ENCODE measurements at places on chromosomes 5 and 9.
A peak's percentile ranks its signal among the peaks of the same experiment; 100 is the strongest.

GRCh38 chr5:69492391-69492922 is at the start of gene OCLN:
Gene OCLN (plus strand): TSS chr5:69492790. CDS start chr5:69504245, 11,455 bp downstream.
- peak; percentile 85 for DNase-seq

- DNase-seq: no peak
Observed at GRCh38 chr5:115501464-115502210, 42.9 kb downstream of the FEM1C start.

DNA sequence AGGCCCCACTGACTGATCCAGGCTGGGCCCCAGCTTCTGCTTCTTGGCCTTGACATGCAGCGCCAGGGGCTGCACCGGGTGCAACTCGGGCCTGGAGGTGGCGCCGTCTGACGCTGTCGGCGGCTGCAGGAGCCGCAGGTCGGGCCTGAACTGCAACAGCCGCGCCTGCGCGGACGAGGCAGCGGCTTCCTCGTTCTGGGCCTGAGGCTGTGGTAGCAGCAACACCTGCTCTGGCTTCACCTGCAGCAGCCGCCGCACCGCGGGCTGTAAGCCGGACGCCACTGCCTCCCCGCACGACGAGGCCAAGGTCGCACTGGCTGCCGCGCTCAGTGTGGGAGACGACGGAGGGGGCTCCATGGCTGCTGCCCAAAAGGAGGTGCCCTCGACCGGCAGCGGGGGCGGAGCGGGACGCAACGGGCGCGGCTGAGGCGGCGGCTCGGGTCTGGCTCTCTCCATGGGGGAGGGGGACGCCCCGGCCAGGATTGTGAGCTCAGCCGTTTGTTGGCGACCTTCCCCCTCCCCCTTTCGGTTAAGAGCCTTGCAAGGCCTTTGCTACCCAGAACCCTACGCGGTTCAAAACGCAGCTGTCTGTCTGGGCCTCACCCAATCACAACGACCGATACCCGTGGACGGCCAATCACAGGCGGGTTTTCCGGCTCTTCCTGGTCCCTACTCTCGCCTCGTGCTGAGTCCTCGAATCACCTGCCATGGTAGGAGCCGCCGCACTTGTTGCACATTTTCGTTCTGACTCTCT is 438 bp downstream of the SOX30 start:
- peak; percentile 86 for DNase-seq

DNA sequence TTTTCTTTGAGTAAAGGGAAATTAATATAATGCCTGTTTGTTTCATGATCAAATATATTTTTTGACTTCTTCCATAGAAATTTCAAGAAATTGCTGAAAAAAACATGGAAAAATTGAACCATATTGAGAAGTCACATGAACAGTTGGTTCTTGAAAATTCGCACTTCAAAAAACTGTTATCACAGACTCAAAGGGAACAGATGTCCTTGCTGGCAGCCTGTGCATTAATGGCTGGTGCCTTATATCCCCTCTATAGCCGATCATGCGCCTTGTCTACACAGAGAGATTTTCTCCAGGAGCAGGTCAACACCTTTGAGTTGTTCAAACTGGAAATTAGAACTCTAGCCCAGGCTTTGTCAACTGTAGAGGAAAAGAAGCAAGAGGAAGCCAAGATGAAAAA is 191.4 kb downstream of the CCDC171 start:
- no peak for DNase-seq

DNA sequence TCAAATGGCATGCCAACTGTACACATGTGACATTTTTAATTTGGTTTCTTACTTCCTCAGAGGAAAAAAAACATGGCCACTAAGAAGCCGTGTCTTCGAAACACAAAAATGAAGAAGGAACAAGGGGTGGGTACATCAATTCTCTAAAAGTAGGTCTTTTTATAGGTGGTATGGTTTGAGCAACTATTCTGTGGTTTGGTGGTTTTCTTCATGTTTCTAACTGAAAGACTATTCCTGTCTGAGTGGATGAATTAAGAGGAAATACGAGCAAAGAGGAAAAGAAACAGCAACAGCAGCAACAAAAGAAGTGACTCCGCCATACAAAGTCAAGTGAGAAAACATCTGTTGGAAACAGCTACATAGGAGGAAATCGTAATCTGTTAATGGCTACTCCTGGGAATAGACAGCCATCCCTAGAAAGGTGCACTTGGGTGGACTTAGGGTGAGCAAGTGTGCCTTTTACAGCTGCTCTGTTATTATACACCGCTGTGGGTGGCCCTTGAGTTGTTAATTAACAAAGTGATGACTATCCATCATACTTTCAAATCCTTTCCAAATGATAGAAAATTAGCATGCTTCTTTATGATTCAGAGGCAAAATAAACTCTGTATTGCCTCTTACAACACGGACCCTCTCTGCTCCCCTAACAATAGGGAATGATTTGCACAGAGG is 575.8 kb downstream of the TLE1 start:
- DNase-seq: no peak

GRCh38 chr5:180331647-180331950 is 21.5 kb downstream of the GFPT2 start:
- DNase-seq: no peak

GRCh38 chr9:130866474-130866965 is 30.1 kb downstream of the QRFP start:
- DNase-seq: peak; percentile 86

DNA sequence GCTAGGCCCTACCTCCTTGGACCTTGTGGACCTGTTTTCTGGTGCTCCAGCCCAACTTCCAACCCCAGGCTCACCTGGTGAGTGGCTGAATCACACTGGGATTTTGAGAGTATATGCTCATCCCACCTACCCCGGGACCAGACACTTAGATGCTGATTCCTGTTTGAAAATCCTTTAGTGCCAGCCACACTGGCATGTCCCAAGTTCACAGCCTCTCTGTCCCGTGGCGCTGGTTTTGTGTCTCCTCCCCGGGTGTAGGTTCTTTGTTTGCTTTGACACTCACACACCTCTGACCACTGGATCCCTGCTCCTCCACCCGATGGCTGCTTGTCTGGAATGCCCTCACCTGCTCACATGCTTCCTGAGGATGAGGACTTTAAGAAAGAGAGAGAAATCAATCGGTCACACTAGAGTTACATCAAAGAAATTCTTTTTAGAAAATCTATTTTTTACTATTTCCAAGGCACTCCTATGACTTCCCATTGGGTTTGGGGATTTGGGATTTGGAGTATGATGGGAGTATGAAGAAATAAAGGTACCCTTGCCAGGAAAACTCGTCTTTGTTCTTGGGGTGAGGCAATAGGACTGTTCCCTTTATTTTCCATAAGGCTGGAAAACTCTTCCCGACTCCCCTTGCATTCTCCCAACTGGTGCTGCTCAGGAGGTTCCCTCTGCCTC is 7.3 kb upstream of the SLC25A48 start:
- DNase-seq: no peak

- no peak for DNase-seq
Observed at GRCh38 chr9:87122947-87123685, 175.8 kb upstream of the GAS1 start.

DNA sequence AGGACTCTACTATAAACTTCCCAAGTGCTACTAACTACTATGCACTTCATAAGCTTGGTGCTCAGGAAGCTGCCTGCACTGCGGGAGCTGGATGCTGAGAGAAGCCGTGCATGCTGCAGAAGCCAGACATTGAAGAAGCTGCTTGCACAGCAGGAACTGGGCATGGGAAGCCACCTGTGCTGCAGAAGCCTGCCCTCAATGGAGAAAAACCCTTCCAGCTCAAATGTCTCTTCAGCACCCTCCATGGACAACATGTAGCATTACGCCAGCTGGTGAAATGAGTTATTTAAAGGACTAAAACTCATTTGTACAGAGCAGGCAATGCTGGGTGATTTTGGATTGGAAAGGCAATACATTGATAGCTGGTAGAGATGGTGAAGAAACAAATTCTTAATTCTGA is 247.2 kb downstream of the KIF4B start:
- DNase-seq: no peak

DNA sequence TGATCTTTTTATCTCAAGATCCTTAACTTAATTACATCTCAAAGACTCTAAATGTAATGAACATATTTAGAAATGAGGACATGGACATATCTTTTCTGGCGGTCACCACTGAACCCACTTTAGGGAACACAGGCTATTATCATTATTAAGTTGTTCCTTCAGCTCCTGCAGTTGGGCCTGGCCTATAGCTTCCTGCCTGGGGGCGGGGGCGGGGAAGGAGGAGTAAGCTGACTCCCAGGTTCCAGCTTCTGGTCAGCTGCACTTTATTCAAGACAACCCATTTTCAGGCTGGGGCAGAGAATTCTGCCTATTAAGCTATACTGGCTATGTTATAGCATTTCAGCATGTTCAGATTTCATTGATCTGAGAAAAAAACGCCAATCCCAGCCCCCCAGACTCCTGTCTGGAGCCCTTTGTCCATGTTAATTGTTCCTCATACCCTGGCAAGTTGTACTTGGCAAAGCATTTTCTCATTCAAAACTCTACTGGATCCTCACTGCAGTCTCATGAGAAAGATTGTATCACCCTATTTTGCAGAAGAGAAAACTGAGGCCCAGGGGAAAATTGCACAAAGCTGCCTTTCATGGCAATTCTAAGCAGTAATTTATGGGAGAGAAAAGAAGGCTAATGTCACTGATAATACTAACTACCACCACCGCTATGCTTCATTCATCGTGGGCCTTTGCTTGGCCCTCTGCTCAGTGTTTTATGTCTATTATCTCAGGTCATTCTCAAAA is 25.1 kb downstream of the COL15A1 start:
- DNase-seq: no peak

DNA sequence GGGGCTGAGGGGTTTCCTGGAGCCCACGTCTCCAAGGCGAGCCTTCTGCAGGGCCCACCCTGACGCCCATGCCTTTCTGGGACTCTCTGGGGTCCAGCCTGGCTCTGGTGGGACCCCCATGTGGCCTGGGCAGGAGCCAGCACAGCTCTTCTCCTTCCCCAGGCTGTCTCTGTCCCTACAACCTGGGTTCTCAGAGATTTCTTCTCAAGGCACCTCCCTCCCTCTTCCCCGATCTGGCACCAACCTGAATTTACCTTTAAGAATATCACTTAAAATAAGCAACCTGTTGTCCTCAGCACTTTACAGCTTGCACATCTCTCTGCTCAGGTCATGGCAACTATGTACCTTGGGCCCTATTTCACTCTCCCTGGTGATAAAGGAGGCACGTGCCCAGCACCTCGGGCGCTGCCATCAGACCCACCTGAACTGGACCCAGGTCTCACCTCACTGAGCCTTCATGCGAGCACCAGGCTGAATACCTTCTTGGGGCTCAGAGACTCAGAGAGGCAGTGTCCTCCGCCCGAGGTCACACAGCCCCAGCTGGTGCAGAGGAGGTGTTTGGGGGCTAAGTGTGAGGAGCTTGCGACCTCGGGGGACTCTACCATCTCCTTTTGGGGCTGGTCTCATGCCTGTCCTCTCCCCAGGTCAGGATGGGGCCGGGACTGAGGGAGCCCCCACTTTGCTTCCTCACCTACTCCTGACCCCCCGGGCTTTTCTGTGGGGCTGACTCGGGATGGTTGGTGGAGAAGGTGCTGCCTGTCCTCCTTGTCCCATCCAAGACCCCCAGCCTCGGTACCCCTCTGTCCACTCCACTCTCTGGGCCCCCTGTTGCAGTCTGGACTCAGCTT is 217.7 kb downstream of the C9orf50 start:
- DNase-seq: no peak

- no peak for DNase-seq
Observed at GRCh38 chr9:81833563-81834345, 94.5 kb upstream of the SPATA31D4 start.

GRCh38 chr5:55923177-55923771 is 71.5 kb downstream of the IL6ST start:
- no peak for DNase-seq

DNA sequence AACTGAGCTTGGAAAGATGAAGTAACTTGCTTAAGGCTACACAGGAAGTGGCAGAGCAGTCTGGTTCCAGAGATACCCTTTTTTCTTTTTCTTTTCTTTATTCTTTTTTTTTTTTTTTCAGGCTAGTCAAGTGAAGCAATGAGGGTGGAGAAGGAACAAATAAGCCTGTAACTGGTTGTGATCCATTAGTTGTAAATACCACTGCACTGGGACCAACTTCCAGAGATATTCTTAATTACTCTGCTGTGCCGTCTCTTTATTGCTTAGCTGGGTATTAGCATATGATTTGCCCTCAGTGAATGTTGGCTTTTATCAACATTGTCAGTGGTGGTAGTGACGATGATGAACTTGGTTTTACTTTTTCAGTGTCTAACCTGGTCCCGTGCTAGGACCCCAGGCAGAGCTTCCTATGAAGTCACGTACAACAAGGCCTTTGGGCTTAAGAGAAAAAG is 26.7 kb downstream of the LNPEP start:
- DNase-seq: no peak

GRCh38 chr9:90832261-90832660 is 30.6 kb downstream of the SYK start:
- no peak for DNase-seq

GRCh38 chr9:69797675-69798074 is 22.9 kb upstream of the CFAP95 start:
- no peak for DNase-seq

- no peak for DNase-seq
Observed at GRCh38 chr5:87311405-87312279, 44.0 kb downstream of the RASA1 start.

DNA sequence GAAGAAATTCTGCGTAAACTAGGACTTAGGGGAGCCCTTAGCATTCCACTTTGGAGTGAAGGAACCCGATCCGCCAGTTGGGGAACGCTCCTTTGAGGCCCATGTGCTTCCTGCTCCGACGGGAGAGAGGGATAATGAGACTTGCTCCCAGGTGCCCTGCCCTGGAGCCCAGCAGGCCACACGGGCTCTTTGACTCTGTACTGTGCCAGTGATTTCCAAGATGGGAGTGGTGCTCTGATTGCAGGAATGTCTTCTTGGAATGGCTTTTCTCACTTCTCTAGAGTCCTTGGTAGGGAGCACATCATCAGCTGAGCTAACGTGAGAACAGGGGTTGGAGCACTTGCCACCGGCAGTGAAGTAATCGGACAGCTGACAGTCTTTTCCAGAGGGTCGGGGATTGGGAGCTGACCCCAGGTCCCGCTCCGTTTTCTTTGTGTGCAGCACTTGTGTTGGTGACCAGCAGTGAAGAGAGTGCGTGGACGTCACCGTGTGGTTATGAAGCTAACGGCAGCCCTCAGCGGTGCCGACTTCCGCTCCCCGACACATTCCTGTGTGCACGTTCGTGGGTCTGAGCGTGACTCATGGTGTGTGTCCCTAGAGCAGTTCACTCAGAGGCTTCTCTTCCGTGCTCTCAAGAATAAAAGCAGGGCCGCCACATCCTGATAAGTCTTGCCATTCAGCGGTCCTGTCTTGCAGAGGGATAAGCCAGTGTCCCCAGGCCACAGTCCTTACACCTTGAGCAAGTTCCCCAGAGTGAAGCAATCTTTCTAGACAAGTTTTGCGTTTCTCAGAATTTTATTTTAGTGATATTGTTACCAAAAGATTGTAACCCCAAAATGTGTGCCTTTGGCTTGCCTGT is 25.6 kb downstream of the ABL1 start:
- DNase-seq: peak; percentile 69

GRCh38 chr5:177473443-177474001 is at the start of gene DBN1:
Gene DBN1 (minus strand): TSS chr5:177473634. CDS start chr5:177473521, 113 bp downstream.
- DNase-seq: peak; percentile 46

GRCh38 chr9:36091026-36091953 is 45.2 kb upstream of the GLIPR2 start:
- DNase-seq: peak; percentile 74
